ENCODE measurements at places on chromosomes 6 and 20.

- DNase-seq: no peak
Measured at GRCh38 chr6:24600903-24601302, 45.1 kb downstream of the KIAA0319 start.

GRCh38 chr6:89160331-89161092 is 14.7 kb downstream of the PM20D2 start:
- no peak for DNase-seq

- DNase-seq: peak; percentile 25
Measured at GRCh38 chr20:20594171-20594530, 118.3 kb downstream of the RALGAPA2 start.

- DNase-seq: no peak
Measured at GRCh38 chr6:22583927-22584326, 14.6 kb downstream of the HDGFL1 start.

GRCh38 chr6:141264101-141264500 is 868.6 kb upstream of the GJE1 start:
- no peak for DNase-seq

GRCh38 chr20:46621492-46621891 is 29.8 kb downstream of the SLC13A3 start:
- no peak for DNase-seq

DNA sequence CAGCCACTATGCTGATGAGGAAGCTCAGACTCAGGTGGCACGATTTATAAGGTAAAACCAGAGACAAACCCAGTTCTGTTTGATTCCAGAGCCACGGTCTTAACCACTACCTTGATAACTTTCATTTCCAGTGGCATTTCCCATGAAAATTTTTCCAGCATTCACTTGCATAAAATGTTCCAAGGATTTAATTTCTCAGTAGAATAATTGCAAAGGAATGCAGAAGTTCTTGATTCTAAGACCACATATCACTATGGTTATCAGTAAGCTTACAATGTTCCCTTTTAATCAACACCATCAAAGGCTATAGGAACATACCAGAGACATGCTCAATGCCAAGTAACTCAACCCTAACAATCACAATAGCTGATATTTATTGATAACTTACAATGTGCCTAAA is 306.0 kb upstream of the HS3ST5 start:
- no peak for DNase-seq

GRCh38 chr20:10379761-10380160 is 54.3 kb downstream of the MKKS start:
- DNase-seq: no peak

GRCh38 chr6:27940766-27941165 is 16.3 kb upstream of the OR2B6 start:
- DNase-seq: no peak

GRCh38 chr6:144115219-144115618 is 19.8 kb upstream of the SF3B5 start:
- DNase-seq: no peak

DNA sequence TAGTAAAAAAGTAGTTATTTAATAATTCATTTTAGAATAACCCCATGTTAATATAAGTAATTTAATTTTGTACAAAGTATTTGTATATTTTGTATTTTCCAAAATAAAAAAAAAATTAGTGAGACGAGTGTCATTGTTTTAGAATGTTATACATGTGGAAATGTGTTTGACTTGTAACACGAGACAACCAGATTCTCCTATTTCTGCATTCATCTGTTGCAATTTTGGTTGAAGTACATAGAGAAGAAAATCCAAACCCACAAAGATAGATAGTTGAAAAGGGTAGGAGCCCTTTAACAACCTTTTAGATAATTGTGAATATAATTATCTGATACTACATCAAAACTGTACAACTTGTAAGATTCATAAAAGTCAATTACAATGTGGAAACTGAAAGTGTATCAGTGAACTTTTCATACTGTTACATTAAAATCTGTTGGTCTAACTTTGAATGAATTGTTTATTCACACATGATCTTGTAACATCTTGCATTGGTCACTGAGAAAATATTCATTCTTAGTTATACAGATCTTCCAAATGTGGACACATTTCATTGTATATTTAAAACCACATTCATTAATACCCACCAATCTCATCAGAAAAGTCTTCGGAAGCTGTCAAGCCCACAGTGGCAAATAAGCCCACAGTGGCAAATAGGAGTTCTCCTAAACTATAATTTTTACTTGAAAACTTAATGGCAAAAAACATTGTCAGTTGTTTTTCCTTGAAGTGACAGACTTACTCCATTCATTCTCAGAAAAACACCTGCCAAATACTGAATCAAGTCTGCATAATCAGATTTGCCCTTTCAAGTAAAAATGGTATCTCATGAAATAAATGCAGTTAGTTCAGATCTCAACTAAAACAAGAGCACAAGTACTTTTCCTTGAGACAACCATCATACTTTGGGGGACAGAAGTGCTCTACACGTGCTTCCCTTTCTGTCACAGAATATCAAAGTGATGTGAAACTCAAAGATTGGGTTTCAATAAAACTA is 52.8 kb downstream of the FKBP5 start:
- no peak for DNase-seq

DNA sequence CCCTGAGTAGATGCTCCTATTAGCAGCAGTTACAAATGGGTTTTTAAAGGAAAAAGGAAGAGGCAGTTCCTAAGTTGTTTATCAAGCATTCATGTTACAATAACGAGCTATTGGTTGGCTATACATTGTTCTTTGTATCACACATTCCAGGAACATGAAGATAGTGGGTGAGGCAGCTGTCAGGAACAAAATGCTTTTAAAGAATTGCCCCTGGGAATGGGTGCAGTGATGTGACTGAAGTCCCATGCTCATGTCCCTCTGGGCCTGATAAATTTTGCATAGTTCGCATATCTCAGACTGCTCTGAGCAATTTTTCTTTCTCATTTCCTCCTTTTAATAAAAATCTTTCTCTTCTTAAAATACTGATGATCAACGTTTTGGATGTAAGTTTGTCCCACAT is 3.7 kb downstream of the ENPP1 start:
- no peak for DNase-seq

DNA sequence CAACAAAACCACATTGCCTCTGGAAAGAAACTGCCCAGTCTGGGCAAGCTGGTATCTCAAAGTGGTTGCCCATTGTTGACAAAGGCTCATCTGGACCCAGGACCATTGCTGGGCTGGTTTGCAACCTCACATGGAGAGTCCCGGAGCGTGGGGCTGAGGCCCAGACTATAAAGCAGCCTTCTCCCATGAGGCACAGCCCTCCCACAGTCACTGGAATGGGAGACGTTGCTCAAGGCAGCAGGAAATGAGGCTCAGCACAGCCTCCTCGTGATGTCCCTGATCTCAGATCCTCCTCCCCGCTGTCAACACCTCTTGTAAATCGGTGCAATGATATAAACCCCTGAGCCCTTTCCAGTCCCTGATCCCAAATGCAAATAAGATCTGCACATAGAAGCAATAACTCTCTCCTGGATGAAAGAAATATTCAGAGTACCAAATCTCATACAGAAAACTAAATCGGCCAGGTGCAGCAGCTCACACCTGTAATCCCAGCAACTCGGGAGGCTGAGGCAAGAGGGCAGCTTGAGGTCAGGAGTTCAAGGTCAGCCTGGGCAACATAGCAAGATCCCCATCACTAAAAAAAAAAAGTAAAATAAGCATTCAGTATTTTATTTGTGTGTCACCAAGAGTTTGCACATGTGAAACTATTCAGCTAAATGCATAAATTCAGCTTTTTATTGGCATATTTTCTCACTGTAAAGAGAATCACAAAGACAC is 103.0 kb upstream of the RREB1 start:
- DNase-seq: no peak

DNA sequence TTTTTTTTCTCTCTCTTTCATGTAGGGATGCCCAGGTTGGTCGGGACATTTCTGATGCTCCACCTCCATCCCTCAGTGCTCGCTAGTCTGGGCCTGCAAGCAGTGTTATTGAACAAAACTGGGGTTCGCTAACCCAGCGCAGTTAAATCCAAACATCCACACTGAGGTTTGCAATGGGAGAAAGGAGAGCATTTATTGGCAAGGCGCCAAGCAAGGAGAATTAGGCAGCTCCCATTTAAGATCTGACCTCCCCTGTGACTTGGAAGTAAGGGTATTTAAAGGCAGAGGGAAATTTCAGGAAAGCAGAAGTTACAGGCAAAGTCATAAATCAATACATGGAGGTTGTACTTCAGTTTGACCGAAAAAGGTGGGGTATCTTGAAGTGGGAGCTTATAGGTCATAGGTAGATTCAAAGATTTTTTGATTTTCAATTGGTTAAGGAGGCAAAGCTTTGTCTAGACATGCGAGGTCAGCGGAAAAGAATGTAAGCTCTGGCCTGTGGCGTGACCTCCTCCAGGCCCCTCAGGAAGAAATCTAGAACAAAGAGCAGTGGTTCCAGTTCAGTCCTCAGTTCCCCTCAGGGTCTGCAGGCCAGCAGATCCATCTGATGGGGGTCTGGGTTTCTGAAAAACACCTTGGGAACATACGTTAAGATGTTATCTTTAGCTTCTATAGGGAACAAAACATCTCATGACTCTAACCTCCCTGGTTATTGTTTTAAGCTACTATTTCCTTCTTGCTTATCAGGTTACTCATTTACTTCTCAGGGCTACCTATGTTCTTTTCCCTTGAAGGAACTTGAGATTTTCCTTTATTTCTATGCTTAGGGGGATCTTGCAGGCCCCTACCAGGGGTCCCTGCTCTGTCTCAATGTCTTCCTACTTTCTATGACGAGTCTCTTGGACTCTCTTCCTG is 66.0 kb upstream of the KIF16B start:
- peak; percentile 63 for DNase-seq

DNA sequence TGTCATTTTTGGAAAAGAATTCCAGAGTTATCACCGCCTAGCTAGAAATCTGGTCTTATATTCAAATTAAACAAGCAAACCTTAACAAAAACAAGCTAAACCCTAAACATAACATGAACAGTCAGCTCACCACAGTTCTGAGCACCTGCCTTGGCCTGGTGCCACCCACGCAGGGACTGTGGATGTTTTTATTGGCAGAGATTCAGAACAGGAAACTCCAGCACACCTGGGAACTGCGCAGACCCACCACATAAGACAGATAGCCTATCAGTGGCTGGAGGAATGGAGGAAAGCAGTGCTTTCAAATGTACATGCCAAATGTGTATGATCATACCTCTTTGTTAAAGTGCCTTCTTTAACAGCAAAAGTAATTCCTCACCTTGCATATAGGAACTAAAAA is 8.9 kb downstream of the SLC16A10 start:
- no peak for DNase-seq

- no peak for DNase-seq
Measured at GRCh38 chr6:18507018-18507415, 119.9 kb downstream of the RNF144B start.

- DNase-seq: no peak
Measured at GRCh38 chr6:136370988-136371728, 81.5 kb upstream of the BCLAF1 start.

- no peak for DNase-seq
Measured at GRCh38 chr20:41175201-41175651, 37.9 kb downstream of the PLCG1 start.

- peak; percentile 97 for DNase-seq
Measured at GRCh38 chr6:3919130-3919628, 70.0 kb downstream of the FAM50B start.

GRCh38 chr20:18727032-18727508 is 86.5 kb upstream of the SCP2D1 start:
- no peak for DNase-seq

DNA sequence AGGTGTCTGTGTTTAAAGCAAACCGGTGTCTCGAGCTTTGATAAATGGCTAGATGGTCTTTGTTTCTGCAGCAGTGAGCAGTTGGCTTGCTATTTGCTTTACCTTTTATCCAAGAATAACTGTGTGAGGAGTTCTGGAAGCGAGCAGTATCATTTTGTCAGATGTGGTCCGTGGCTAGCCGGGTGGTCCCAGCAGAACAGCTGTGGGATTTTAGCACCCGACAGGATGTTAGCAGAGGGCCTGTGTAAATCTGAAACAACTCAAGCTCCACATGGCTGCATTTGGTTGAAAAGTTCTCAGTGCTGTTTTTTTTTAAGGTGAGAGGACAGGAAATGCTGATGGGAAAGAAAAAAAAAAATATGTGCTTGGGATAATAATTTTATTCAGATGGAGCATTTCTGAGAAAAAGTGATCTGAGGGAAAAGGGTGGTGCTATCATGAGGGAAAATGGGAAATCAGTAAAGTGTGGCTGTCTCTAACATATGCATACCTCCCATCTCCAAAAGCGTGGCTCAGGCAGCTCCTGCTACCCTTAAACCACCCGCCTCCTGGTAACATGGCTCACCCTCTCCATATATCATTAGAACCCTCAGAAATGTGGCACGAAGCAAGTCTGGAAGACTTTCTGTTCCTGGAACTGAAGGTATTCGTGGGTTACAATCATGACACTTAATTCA is 215.4 kb downstream of the TSHZ2 start:
- DNase-seq: no peak

DNA sequence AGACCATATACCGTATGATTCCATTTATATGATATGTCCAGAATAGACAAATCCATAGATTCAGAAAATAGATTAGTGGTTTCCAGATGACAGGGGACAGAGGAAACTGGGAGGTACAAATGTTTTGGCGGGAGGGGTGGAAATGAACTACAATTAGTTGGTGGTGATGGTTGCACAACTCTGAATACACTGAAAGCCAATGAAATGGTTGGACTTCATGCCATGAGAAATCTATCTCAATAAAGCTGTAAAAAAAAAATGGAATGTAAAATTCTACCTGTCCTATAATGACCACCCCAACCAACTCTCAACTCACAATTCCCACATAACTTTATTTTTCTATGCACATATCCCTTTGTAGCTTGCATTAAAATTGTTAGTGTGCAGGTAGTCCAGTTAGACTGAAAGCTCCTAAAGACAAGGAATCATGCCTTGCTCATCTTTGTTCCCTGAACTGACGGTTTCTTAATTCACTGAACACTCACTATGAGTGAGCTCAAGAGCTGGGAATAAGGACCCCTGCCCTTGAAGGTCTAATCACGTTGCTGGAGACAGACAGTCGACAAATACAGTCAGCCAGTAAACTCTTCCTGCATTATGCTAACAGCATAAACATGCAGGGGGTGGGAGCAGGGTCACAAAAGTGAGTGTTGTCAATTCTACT is 1.4 kb downstream of the DCDC2 start:
- no peak for DNase-seq

Data from Caki2 (cell line).